Lower lobe of right lung (tissue), 2 donors: ENCODE measurements at places on chromosomes 13 and 19.

DNA sequence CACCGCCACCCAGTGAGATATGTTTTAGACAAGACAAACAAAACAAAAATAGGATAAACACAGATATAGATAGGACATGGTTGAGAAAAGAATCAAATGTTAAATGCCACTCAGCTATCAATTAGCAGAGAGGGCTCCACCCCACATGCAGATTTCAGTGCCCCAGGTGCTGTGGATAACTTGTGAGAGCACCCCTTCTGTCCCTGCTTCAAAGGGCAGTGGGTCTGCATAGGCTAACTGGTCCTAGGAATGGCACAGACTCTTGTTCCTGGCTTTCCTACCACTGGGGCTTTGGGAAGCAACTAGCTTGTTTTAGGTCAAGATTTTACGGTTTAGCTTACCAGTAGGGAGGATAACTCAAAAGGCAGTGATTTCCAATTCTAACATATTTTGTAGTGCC lies 460.3 kb downstream of the TSHZ3 start:
- DNase-seq = no peak
- no peaks in the 10 kb centered on the region for H3K4me1 ChIP-seq
- H3K27me3 ChIP-seq = peaks cover 3% of the 10 kb centered on the region
- no peak overlapping the region for H3K4me3 ChIP-seq

DNA sequence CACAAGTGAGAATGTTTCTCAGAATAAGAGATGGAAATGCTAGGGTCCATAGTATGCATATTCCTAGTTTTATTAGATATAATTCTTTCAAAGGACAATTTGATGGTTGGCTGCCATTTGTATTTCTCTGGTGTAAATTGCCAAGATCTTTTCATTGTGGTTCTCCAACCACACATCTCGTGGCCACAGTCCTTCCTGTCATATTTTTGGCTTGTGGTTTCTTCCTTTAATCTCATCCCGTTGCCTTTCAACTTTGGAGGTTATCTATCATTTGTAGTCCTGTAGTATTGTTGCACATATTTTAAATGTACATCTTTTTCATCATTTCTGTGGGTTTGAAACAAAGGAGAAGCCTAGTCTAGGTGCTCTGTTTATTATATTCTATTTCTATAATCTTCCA lies 61.2 kb downstream of the WASF3 start:
- H3K27me3 ChIP-seq = no peaks in the 10 kb centered on the region
- no peaks in the 10 kb centered on the region for H3K4me1 ChIP-seq
- H3K27ac ChIP-seq = no peak overlapping the region
- no peak for DNase-seq

GRCh38 chr13:63048653-63049052 lies 1633.0 kb upstream of the PCDH20 start:
- no peaks in the 10 kb centered on the region for H3K4me1 ChIP-seq
- H3K4me3 ChIP-seq = no peak overlapping the region
- no peak overlapping the region for H3K27ac ChIP-seq
- no peaks in the 10 kb centered on the region for H3K27me3 ChIP-seq
- DNase-seq = no peak

DNA sequence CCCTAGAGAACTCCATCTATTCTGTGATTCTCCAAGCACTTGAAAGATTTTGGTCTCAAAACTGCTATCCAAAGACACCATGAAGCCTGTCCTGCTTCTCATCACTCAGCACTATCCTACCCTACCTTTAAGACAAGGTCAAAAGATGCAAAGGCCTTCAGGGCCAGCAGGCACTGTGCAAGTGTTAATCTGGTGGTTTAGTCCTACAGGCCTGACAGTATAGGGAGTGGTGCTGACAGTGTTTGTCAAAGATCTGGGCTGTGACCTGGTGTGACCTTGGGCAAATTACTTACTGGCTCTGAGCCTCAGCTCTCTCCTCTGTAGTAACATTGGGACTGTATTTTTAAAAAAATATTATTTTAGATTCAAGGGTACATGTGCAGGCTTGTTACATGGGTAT lies 28.0 kb downstream of the SIAH3 start:
- no peaks in the 10 kb centered on the region for H3K4me1 ChIP-seq
- H3K27ac ChIP-seq = no peak overlapping the region
- no peaks in the 10 kb centered on the region for H3K36me3 ChIP-seq
- DNase-seq = no peak

DNA sequence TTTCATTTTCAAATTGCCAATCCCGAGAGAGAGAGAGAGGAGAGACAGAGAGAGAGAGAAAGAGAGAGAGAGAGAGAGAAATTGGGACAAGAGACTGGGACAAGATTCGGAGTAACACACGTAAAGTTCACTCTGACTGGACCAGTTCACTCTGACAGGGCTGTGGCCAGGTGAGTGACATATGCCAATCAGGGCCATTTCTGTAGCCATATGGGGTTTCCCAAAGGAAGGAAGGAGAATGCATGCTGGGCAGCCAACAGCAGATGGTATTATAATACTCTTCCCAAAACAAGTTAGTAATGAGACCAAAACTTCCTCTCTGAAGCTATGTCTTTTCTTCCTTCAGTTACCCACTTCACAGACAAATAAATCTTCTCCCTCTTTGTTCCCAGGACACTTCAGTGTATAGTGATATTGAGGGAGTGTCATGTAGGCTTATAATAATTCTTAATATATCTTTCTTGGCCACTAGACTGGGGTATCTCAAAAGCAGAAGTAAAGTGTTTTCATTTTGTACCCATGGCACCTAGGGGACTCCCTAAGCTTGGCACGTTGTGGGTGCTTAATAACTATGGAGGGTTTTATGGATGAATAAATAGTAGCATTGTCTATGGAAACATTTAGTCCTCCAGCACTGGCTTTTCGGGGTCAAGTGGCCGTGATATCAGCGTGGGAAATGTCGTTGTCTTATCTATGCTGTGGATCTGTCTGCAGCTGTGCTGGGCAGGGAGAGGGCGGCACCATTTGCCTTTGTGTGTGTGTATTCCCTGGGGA lies 51.6 kb downstream of the SERP2 start:
- H3K27ac ChIP-seq = no peak overlapping the region
- H3K36me3 ChIP-seq = no peaks in the 10 kb centered on the region
- no peaks in the 10 kb centered on the region for H3K27me3 ChIP-seq
- H3K4me3 ChIP-seq = no peak overlapping the region
- DNase-seq = no peak

GRCh38 chr13:98260357-98261164 lies 83.5 kb upstream of the RNF113B start:
- H3K27me3 ChIP-seq = no peaks in the 10 kb centered on the region
- H3K36me3 ChIP-seq = no peaks in the 10 kb centered on the region
- no peak overlapping the region for H3K4me3 ChIP-seq
- no peak for DNase-seq

DNA sequence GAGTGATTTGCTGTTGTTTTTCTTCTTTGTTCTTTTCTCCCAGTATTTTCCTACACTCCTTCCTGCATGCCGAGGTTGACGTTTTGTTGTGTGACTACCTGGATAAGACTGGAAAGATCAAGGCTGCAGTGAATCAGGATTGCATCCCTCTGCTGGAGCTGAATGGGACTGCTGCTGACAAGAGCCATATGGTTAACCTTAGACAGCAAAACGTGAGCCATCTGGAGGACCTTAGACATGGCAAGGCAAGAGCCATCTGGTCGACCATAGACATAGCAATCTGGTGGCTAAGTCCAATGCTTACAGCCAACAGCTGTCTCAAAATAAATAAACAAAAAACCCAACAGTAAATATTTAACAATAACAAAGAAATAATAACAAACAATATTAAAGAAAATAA lies 42.6 kb upstream of the ZNF91 start:
- H3K36me3 ChIP-seq = no peaks in the 10 kb centered on the region
- no peaks in the 10 kb centered on the region for H3K4me1 ChIP-seq
- H3K4me3 ChIP-seq = no peak overlapping the region
- no peak overlapping the region for H3K27ac ChIP-seq
- H3K27me3 ChIP-seq = no peaks in the 10 kb centered on the region

GRCh38 chr19:49855277-49855675 lies 4.3 kb downstream of the PTOV1 start:
- H3K27me3 ChIP-seq = no peaks in the 10 kb centered on the region
- peaks cover 23% of the 10 kb centered on the region for H3K4me1 ChIP-seq
- no peak overlapping the region for H3K4me3 ChIP-seq

DNA sequence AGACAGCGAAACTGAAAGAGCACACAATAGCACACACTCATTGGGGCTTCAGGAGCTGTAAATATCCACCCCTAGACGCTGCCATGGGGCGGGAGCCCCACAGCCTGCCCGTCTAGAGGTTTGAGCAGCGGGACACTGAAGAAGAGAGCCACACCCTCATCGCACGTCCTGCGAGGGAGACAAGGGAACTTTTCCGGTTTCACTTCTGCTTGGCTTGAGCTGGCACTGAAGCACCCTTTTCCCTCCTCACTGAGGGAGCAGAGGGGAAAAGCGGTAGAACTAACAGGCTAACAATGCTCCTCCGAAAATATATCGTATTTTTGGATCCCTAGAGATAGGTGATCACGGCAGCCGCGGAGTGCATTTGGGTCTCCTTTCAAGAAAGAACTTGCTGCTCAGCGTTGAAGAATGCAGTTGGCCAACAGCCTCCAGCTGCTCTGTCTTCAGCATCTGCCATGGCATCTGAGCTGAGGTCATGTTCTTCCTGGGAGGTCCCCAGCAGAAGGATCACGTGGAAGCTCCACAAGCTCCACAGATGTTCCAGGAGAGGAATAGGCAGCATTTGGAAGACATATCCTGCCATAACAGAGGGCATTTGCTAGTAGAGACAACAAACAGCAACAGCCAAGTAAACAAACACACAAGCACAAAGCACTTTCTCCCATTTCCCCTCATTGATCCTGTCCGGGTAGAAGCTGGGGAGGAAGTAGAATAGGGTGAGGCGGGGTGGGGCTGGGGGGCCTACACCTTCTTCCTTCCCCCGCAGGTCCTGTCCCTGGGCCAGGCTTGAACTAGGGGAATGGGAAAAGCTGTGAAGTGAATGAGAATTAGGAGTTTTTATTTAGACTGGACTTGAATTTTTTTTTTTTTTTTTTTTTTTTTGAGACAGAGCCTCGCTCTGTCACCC lies 44.8 kb upstream of the ALOX5AP start:
- peaks cover 15% of the 10 kb centered on the region for H3K4me1 ChIP-seq
- peak overlapping the region; percentile 66 for H3K27ac ChIP-seq
- no peaks in the 10 kb centered on the region for H3K36me3 ChIP-seq
- H3K27me3 ChIP-seq = no peaks in the 10 kb centered on the region
- H3K4me3 ChIP-seq = peak overlapping the region; percentile 46

DNA sequence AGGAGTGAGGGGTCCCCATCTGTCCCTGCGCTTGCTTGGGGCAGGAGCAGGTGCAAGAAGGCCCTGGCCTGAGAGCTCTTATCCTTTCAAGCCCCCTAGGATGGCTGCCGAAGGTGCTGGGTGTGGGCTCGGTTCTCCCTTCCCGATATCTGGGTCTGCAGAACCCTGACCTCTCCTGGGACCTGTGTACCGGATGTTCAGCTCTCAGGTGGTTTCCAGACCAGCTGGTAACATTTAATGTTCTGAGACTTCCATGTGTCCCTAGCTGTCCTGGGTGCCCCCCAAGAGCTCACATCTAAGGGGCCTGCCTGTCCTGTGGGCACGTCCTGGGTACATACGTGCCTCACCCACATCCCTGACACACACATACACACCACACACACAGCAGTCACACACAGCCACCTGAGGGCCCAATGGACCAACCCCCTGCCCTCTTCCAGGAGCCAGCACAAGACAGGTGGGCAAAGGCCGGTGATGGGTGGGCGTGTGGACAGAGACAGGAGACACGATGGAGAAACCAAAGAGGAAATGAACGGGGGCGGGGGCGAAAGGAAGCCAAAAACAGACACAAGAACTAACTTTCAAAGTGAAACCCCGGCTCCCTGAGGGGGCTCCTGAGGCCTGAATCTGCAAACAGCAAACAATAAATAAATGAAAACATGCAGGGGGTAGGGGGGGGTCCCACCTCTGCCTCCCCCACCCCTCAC lies 124.3 kb downstream of the PTPRS start:
- peaks cover 75% of the 10 kb centered on the region for H3K36me3 ChIP-seq
- no peak for DNase-seq
- H3K4me1 ChIP-seq = no peaks in the 10 kb centered on the region
- H3K27ac ChIP-seq = no peak overlapping the region
- H3K4me3 ChIP-seq = no peak overlapping the region

DNA sequence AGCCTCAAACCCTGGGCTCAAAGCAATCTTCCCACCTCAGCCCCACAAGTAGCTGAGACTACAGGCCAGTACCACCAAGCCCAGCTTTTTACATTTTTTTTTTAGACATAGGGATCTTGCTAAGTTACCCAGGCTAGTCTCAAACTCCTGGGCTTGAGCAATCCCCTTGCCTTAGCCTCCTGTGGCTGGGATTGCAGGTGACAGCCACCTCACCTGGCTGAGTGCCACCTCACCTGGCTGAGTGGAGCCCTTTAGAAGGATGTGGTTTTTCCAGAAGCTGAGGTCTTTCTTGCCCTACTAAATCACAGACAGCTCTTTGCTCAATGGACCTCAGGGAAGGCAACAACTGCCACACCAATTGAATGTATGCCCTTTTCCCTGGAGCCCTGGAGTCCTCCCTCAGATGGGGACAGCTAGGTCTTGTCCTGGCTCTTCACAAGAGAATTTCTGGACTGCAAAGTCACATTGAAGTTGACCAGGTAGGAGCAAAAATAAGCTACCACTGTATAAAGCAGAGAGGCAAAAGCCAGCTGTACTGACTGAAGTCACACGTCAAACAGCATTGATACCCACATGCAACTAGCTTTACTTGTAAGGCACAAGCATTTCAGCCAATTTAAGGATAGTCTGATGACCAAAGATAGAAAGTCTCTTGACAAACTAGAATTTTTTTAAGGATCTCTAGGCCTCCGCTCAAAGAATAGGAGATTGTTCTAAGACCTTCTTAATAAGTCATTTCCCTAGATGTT lies 14.0 kb downstream of the PDX1 start:
- no peak for DNase-seq
- no peak overlapping the region for H3K4me3 ChIP-seq
- no peaks in the 10 kb centered on the region for H3K36me3 ChIP-seq

- peaks cover 96% of the 10 kb centered on the region for H3K36me3 ChIP-seq
- H3K27ac ChIP-seq = no peak overlapping the region
These were observed 11.5 kb upstream of the RPS15 start for GRCh38 chr19:1426736-1427135.

DNA sequence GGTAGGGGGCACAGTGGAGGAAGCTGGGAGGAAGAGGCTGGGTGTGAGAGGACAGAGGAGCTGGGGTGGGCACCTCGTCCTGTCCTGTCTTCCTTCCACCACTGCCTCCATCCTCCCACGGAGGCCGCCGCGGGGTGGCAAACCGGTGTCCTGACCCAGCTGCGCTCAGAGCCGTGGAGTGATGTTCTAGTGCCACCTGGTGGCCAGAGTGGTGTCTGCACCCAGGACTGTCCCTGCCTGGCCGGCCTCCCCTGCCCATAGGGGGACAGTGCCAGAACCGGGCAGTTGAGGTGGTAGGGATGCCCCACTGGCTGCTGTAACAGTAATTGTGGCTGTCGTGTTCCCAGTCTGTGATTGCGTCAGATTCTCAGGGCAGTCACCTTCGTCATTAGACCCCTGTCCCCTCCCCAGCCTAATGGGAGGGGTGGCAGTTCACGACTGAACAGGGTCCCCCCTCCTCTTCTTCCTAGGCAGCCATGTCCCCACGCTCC lies 11.1 kb upstream of the ARRDC2 start:
- H3K4me3 ChIP-seq = no peak overlapping the region
- peaks cover 20% of the 10 kb centered on the region for H3K4me1 ChIP-seq
- H3K27me3 ChIP-seq = no peaks in the 10 kb centered on the region
- no peaks in the 10 kb centered on the region for H3K36me3 ChIP-seq
- peak; percentile 89 for DNase-seq

GRCh38 chr13:19618977-19619376 lies 14.5 kb upstream of the MPHOSPH8 start:
- H3K4me3 ChIP-seq = no peak overlapping the region
- no peaks in the 10 kb centered on the region for H3K36me3 ChIP-seq
- no peaks in the 10 kb centered on the region for H3K4me1 ChIP-seq
- DNase-seq = no peak
- H3K27me3 ChIP-seq = no peaks in the 10 kb centered on the region

GRCh38 chr19:54345938-54346386 lies 7.0 kb upstream of the LILRA4 start:
- peaks cover 4% of the 10 kb centered on the region for H3K27me3 ChIP-seq
- H3K27ac ChIP-seq = no peak overlapping the region
